ENCODE measurements at places on chromosomes 6 and 20.

DNA sequence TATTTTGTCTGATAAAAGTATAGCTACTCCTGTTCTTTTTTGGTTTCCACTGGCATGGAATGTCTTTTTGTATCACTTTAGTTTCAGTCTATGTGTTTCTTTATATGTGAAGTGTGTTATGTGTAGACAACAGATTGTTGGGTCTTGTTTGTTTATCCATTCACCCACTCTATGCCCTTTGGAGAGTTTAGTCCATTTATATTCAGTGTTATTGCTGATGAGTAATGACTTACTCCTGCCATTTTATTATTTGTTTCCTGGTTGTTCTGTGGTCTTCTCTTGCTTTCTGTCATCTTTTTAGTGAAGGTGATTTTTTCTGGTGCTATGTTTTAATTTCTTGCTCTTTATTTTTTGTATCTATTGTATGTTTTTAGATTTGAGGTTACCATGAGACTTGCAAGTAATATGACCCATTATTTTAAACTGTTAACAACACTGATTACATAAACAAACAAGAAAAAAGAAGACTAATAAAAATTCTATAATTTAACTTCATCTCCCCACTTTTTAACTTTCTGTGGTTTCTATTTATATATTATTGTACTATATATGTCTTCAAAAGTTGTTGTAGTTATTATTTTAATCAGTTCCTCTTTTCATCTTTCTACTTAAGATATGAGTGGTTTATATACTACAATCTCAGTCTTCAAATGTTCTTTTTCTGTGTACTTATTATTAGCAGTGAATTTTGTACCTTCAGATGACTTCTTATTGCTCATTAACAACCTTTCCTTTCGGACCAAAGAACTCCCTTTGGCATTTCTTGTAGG lies 323.4 kb downstream of the BTBD9 start:
- no peak for DNase-seq

GRCh38 chr6:157645201-157645795 lies 177.7 kb upstream of the SNX9 start:
- no peak for DNase-seq

DNA sequence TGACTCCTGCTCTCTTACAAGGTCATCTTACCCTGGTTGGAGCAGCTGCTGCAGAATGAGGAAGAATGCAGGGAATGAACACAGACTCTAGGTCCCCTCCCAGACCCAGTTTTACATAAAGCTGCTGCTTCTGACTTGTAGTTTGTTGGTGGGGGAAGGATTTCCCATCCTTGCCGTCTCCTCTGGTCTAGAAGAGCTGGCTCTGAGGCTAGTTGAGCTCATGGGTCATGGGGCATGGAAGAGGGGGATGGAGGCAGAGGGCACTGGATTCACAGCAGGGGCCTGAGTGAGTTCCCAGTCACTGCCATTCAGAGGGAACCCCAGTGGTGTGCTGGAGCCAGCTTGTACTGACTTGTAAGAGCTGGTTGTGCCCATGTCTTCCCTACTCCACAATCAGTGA lies 9.2 kb upstream of the GUCA1A start:
- DNase-seq, result no peak

- DNase-seq, result no peak
These were observed 114.9 kb downstream of the FRK start for GRCh38 chr6:115945812-115946211.

DNA sequence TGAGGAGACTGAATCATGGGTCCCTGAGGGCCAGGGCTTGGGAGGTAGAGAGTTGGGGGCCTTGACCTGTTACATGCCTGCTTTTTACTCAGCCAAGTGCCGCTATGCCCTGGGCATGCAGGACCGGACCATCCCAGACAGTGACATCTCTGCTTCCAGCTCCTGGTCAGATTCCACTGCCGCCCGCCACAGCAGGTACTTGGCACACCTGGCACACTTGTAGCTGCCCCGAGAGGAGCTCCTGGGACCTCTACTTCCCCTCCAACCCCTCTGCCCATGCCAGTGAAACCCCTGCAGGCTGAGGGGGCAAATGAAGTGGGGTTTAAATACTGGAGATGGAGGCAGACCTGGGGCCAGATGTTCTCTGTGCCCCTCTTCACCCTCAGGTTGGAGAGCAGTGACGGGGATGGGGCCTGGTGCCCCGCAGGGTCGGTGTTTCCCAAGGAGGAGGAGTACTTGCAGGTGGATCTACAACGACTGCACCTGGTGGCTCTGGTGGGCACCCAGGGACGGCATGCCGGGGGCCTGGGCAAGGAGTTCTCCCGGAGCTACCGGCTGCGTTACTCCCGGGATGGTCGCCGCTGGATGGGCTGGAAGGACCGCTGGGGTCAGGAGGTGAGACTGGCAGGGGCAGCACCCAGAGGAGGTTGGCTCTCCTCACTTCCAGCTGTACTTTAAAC lies 4.6 kb downstream of the DDR1 start:
- DNase-seq, result no peak

GRCh38 chr6:15508931-15509330 lies 153.9 kb downstream of the DTNBP1 start:
- no peak for DNase-seq

DNA sequence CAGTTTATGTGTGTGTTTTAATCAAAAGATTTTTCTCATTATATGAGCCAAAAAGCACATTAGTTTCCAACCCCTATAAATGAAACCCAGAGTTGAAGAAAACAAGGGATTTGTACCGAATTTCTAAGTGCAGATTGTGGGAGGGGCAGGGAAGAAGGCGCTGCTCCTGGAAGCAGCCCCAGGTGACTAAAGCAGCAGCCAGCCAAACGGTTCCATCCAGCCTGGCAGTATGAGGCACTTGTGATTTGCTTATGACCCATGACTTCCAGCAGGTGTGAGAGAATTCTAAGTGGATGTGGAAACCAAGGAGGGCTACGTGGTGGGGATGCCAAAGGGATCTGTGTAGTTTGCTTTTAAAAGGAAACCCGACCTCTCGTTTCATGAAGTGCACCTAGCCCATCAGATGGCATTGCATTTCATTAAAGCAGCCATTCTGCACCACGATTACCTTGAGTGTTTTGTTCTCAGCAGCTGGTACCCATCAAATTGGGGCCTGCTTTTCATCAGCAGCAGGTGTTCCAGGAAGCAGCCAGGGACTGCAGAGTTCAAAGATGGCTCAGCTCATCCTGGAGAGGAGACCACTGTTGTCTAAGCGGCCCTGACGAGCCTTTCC lies 79.1 kb downstream of the DTD1 start:
- DNase-seq, result no peak

DNA sequence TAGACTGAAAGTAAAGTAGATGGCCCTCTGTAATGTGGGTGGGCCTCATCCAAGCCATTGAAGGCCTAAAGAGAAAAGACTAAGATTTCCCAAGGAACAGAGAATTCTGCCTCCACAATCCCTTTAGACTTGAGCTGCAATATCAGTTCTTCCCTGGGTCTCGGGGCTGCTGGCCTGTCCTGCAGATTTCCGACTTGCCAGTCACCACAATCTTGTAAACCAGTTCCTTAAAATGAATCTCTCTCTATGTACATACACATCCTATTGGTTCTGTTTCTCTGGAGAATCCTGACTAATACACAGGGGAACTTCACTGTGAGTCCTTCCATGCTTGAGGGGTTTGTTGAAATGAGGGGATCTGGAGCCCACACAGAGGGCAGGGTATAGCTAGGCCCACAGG lies 12.9 kb downstream of the CCDC170 start:
- DNase-seq, result no peak

- no peak for DNase-seq
These were observed 15.9 kb downstream of the OR2A4 start for GRCh38 chr6:131685266-131685780.

DNA sequence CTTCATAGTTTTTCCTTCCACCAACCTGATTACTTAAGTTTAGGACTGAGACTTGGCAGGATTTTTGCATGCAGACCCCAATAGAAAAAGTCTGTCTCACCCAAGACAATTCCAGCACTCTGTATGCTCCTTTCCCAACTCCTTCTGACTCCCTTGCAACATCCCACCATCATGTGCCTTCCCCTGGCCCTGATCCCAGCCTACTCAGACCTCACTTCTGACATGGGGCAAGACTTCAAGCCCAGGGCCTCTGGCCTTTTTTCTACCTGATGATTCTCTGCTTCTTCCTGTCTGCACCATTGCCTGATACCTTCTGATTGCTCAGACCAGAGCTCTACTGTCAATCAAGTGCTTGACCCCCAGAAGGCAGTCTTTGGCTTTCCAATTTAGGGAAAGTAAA lies 96.6 kb downstream of the HAO1 start:
- DNase-seq, result no peak
